ENCODE measurements at places on chromosomes 5 and 9.

- DNase-seq: no peak
Measured at GRCh38 chr5:35213608-35214007, 16.7 kb downstream of the PRLR start.

- no peak for DNase-seq
Measured at GRCh38 chr5:16886793-16887345, 49.2 kb downstream of the MYO10 start.

- DNase-seq: no peak
Measured at GRCh38 chr5:94689908-94690307, 71.4 kb downstream of the SLF1 start.

DNA sequence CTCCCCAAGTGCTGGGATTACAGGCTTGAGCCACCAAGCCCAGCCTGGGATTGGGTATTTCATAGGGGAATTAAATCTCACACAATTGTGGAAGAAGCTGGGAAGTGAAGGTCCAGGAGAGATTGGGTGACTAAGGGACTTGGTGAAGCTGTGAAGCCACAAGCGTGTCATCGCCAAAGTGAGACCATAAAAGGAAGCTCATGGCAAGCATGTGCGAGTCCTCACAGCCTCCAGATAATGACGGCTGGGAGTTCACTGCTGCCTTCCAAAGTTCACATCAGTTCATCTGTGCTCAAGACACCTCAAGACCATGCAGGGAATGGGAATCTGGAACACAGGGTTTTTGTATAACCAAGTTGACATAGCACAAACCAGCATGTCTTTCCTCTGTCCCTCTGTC, 210.6 kb downstream of the MARCHF11 start:
- no peak for DNase-seq

- DNase-seq: no peak
Measured at GRCh38 chr5:21831145-21831787, 1021.9 kb downstream of the CDH12 start.

- no peak for DNase-seq
Measured at GRCh38 chr5:432201-432927, 10.6 kb upstream of the EXOC3 start.

DNA sequence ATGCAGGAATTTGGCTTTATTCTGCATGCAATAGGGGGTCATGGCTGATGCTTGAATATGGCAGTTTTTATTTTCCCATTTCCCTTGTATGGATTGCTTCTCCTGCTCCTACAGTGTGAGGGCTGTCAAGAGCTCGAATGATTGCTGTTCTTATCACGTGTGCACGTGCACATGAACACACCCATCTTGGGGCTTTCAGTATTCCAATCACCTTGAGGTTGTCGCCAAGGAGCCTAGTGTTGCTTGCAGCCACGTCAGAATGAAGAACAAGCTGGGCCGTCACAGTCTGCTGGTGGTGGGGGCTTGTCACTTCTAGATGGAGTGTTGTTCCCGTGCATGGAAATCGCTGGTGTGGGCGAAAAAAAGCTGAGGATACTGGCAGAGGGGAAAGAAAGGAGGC, 219.4 kb upstream of the GLRA1 start:
- DNase-seq: no peak

- no peak for DNase-seq
Measured at GRCh38 chr5:57414191-57414590, 68.4 kb downstream of the ACTBL2 start.

DNA sequence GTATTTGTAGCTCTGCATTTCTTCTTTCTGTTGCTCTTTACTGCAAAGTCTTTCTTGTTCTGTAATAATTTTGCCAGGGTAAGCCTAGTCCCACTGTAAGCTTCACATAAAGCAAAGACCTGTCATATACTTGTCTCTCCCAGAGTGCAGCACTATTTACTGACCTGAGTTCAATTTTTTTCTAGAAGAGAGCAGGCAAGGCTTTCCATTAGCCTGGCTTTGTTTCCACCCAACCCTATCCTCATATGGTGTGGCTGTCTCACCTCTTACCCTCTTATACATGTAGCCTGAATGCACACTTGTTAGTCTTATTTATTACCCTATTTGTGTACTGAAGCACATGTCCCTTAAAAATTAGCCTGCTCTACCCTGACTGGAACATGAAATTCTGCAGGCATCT, 170.4 kb downstream of the EFNA5 start:
- no peak for DNase-seq

- no peak for DNase-seq
Measured at GRCh38 chr5:174725991-174726601, 1.7 kb downstream of the MSX2 start.

DNA sequence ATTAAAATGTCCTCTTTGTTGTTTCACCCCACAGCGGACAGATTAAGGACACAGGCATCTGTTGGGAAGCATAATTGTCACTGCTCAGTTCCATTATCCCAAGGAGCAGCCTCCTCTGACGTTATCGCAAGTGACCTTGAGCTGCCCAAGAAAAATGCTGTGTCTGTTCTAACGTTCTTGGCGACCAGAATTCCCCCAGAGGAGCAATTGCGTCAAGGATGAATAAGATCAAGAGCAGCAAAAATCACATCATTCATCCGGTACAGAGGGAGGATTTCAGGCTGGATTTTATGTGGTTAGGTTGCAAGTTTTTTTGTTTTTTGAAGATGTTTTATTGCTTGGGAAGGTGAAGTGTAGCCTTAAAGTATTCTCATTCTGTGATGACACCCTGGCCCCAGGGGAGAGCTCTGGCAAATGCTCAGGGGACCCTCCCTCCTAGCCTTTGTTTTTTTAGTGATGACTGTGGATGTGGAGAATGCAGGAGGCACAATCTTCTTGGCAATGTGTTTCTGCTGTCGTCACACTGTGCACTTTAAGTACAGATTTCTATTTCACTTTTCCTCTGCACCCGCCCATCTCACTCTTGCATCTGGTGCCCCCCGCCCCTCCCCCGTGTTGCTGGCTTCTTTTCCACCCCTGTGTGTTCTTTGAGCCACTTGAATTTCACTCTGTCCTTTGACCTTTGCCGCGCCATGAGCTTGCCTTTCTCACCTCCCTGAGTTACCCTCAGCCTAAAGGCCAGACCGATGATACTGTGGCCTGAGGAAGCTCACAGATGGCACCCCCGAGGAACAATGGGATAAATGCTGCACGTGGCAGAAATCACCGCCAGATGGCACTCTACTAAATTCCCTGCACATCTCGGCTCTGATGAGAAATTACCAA, 308.5 kb downstream of the RAB3C start:
- DNase-seq: peak; percentile 67

GRCh38 chr9:38044706-38045105, 24.3 kb downstream of the SHB start:
- no peak for DNase-seq

DNA sequence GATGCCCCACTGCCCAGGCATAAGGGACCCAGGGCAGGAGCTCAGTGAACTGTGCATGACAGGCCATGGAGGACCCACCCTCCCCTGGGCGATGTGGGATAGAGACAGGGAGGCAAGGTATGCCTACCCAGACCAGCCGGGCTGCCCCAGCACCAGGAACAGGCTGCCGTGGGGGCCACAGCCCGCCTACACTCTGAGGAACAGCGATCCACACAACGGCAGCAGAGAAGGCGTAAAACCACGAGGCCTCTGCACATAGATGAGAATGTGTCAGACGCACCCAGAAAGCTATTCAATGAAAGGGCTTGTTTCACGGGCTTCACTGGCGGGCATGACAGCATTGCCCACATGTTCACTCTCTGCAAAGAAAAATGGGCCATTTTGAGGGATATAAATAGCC, 49.5 kb downstream of the SEMA4D start:
- peak; percentile 64 for DNase-seq

- no peak for DNase-seq
Measured at GRCh38 chr5:105806596-105806995, 1864.1 kb downstream of the EFNA5 start.

DNA sequence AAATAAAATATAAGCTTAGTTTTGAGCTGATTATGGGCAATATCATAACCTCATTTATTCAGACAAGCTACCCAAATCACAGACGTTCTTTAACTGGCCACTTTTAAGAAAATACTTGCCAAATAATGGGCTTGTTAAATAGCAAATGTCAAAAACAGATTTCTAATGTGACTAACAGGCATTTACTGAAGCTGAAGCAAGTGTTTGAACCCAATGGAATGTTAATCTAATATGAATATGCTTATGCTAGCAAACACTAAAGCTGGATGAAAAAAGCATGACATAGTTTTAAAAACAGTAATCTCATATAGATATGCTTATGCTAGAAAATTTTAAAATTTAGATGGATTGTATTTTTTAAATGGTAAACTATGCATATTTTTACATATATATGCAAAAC, 411.6 kb upstream of the PTGER4 start:
- no peak for DNase-seq

GRCh38 chr5:36230151-36230790, 11.5 kb downstream of the NADK2 start:
- DNase-seq: no peak

- no peak for DNase-seq
Measured at GRCh38 chr9:113131689-113132151, 19.1 kb upstream of the SLC31A2 start.

DNA sequence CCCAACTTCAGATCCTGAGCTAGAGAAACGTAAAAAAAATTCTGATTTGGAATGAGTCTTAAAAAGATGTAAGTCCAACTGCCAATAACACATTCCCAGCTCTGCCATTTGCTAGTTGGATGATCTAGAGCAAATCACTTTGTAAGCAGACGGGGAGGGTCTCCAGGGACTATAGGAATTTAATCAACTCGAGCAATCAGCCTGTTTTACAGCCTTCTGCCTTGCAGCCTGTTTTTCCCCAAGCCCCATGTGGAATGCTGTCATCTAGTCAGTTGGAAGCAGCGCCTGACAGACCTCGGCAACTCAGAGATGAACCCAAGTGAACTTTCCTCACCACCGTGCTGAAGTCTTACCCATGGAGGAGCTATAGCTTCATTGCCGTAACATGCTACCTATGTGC, 34.8 kb upstream of the HRH2 start:
- DNase-seq: no peak

- DNase-seq: no peak
Measured at GRCh38 chr5:37714756-37715155, 125.1 kb downstream of the GDNF start.

DNA sequence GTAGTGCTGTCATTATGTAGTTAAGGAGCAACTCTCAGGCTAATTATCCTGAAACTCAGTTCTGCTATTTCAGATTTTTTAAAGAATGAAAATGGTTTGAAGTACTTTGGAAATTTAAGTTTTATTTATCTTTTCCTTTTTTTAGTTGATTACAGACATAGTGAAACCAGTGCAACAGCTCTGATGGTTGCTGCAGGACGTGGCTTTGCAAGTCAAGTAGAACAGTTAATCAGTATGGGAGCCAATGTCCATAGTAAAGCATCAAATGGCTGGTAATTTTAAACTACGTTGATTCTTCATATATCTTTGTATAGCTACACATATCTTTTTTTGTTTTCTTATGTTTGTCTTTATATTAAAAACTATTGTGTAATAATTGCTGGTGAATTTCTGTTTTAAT, 34.9 kb downstream of the YTHDC2 start:
- no peak for DNase-seq

DNA sequence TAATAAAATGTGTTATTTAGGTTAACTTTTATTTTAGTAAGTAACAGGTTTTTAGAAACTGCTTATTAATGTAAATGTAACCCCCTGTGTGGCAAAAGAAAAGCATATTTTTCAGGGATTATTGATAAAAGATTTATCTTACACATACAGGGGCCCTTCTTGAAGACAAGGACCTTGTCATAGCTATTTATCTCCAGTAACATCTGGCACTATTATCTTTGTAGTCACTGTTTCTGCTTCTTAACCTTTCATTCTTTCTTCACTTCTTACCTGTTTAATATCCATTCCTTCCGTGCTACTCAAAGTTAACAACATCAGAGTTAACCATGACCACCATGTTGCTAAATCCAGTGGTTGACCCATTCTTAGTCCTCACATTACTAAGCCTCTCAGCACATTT, 117.8 kb upstream of the VCAN start:
- no peak for DNase-seq

- no peak for DNase-seq
Measured at GRCh38 chr5:132591145-132591544, 34.4 kb downstream of the RAD50 start.

GRCh38 chr5:167264348-167264747, 1027.1 kb upstream of the WWC1 start:
- no peak for DNase-seq

DNA sequence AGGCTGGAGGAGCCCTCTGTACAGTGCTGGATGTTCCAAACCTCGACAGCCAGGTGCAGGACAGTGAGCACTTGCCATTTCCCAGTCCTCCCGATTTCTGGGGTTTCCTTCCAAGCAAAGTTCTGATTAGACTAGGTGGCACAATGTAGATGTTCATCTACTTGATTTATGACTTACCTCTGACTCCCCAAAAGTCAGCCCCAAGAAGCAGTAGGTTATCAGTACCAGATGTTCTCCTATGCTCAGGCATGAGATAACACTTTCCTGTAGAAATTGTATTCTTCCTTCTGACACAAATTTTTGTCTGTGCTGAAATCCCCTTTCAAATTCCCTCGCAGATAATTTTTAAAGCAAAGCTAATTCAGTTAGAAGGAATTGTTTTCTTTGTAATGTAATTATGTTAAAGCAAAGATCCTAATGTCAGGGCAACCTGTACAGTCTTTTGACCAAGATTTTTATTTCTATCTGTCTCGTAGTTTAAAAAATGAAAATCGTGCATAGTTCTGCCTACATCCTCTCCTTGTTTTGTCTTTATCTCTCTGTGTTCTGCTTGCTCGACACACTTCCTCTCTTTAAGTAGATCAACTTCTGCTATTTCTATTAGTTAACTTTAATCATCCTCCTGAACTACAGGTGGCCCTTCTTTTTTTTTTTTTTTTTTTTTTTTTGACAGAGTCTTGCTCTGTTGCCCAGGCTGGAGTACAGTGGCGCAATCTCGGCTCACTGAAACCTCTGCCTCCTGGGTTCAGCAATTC, 102.4 kb upstream of the PJA2 start:
- DNase-seq: no peak

DNA sequence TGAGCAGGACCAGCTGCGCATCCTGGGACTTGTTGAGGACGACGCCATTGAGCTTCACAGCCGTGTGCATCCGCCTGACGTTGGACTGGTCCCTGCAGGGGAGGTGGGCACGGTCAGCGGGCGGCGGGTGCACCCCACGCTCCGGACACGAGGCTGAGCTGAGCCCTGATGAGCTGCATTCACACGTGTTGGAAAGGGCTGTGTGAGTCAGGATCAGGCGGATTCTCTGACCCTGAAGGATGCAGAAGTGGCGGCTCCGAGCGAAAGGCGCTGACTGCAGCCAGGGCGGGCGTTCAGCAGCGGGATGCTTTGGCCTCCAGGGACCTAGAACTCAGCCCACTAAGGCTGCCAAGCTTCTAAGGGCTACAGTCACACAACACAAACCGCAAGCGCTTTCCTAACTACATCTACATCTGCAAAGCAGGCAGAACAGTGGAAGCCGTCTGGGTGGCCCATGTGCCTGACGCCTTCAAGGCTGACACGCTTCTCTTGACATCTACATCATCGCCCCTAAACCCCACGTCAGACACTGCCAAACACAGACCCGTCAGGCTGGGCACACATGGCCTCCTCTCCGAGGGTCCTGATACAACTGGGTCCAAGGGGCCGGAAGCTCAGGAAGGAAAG, 44.9 kb downstream of the NKD2 start:
- no peak for DNase-seq

GRCh38 chr5:121834021-121834420, 17.7 kb upstream of the FTMT start:
- no peak for DNase-seq
